ENCODE measurements at places on chromosomes 3 and 15. TPM values are rescaled to one million over a fixed set of nuclear protein-coding genes. Genes with fewer than 3 reads are reported as not detected.

Gene MCF2L2
- total RNA-seq, result 1.2 TPM

Gene LRRIQ4
- not detected for total RNA-seq

Gene BTD
- 40.9 TPM for total RNA-seq

Gene RETNLB
- not detected for total RNA-seq

Gene GJD2
- not detected for total RNA-seq

Gene TMEM207
- not detected for total RNA-seq

Gene CCR9
- total RNA-seq, result not detected

Gene EPHB1
- total RNA-seq, result 0.15 TPM

Gene PARP15
- total RNA-seq, result 0.32 TPM

Gene DUOXA2
- not detected for total RNA-seq

Gene FAM98B
- total RNA-seq, result 10.4 TPM

Gene CD200
- 1.6 TPM for total RNA-seq

Gene SLC28A1
- total RNA-seq, result not detected

Gene CHRM5
- total RNA-seq, result not detected

Gene FRMD5
- 29.0 TPM for total RNA-seq

Gene SAXO2
- total RNA-seq, result 0.46 TPM

Gene TMCO5A
- not detected for total RNA-seq
